Stimulated activated CD4-positive, alpha-beta T cell treated with anti-CD3 and anti-CD28 coated beads, Interleukin-12 subunit alpha, Interleukin-12 subunit beta, amount 100 ng/mL, for 48 hours (primary cell): ENCODE measurements at places on chromosomes 5 and 9.
A peak's percentile ranks its signal among the peaks of the same experiment; 100 is the strongest.

- no peak for DNase-seq
These were observed 57.9 kb downstream of the GCNT1 start for GRCh38 chr9:76516871-76517270.

DNA sequence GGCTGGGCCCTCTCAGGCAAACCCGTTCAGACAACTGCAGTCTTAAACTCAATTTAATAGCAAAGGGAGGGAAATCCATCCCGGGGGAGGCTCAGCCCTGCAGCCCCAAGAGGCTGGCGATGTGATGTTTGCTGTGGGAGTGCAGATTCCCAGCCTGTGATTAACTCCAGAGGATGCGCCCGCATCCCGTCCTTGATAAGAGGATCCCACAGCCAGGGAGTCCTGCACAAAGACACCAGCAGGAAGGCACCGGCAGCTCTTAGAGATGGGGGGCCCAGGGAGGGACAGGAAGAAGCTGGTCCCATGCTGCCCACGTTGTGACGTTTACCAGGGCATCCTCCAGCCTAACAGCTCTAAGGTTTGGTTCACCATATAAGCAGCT, 64.7 kb downstream of the MRPL36 start:
- no peak for DNase-seq

DNA sequence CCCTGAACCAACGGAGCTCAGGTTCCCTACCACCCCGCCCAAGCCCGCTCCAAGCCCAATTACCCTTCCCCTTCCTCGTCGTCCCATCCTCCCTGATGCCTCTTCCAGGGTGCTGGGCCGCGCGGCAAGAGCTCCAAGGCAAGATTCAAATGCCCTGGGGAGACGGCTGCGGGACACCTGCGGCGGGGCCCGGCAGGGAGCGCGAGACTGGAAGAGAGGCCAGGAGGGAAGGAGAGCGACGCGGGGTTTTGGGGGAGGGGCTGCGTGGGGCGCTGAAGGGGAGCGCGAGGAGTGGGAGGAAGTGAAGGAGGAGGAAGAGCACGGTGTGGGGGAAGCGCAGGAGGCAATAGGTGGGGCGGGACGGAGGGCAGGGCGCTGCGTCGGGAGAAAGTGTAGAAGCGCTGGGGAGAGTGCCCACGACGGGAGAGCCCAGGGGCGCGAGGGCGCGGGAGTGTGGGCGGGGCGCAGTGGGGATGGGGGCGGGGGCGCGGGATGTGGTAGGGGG, 975 bp upstream of the NXNL2 start:
- no peak for DNase-seq

- no peak for DNase-seq
These were observed 13.3 kb downstream of the ANXA6 start for GRCh38 chr5:151144275-151144674.

GRCh38 chr9:31146485-31147166, 1237.8 kb upstream of the ACO1 start:
- no peak for DNase-seq

- DNase-seq = peak; percentile 56
These were observed 46.3 kb upstream of the GGTA1 start for GRCh38 chr9:121545875-121546423.

DNA sequence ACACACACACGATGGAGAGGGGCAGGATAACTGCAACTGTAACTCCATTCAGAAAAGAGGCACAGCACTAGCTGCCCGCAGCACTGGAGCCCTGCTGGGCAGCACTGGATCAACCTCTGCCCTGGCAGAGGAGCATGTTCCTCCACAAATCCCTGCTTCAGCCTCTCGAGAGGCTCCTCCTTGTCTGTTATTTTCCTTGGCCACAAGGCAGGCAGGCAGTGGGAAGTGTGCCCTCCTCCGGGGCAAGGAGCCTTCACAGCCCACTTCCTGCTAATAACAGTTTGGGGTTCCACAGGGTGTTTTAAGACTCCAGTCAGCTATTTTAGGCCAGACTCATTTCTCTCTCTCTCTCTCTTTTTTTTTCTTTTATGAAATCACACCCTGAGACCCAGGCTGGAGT, 11.8 kb downstream of the FXN start:
- no peak for DNase-seq
